ENCODE measurements at places on chromosomes 1 and 21. TPM values are rescaled to one million over a fixed set of nuclear protein-coding genes. Genes with fewer than 3 reads are reported as not detected.

KLF17 gene
- total RNA-seq, result not detected

MDM4 gene
- total RNA-seq, result 84.9 TPM

REN gene
- not detected for total RNA-seq

TDRD5 gene
- total RNA-seq, result 1.3 TPM

CHODL gene
- 0.73 TPM for total RNA-seq

OR2L13 gene
- not detected for total RNA-seq

BACH1 gene
- total RNA-seq, result 50.7 TPM

DPT gene
- total RNA-seq, result not detected

MRPL9 gene
- total RNA-seq, result 113 TPM

Data from H1 (cell line).